ENCODE measurements at places on chromosomes 5 and 9. TPM values are rescaled to one million over a fixed set of nuclear protein-coding genes. Genes with fewer than 3 reads are reported as not detected.
A peak's percentile ranks its signal among the peaks of the same experiment; 100 is the strongest.

- H3K36me3 ChIP-seq = no peaks in the 10 kb centered on the region
- peaks cover 67% of the 10 kb centered on the region for H3K4me1 ChIP-seq
- no peak overlapping the region for H3K27ac ChIP-seq
- peak overlapping the region; percentile 71 for H3K4me3 ChIP-seq
Observed at GRCh38 chr9:95507464-95508241, 9.1 kb downstream of the PTCH1 start.

DNA sequence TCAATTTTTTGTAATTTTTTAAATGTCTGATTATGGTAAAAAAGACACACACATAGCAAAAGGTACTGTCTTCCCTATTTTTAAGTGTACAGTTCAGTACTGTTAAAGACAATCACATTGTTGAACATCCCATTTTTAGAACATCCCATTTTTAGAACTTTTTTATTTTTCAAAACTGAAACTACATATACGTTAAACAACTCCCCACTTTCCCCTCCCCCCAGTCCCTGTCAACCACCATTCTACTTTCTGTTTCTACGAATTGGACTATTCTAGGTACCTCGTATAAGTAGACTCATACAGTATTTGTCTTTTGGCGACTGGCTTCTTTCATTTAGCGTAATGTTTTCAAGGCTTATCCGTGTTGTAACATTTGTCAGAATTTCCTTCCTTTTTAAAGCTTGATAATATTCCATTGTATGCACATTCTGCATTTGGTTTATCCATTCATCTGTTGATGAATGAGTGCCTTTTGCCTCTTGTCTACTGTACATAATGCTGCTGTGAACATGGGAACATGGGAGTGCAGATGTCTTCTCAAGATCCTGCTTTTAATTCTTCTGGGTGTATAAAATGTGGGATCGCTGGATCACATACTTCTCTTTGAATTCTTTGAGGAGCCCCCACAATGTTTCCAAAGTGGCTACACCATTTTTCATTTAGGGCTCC is 154.0 kb downstream of the PIK3R1 start:
- no peak overlapping the region for H3K4me3 ChIP-seq
- DNase-seq = no peak
- no peaks in the 10 kb centered on the region for H3K4me1 ChIP-seq
- H3K27ac ChIP-seq = no peak overlapping the region
- H3K27me3 ChIP-seq = no peaks in the 10 kb centered on the region

GRCh38 chr5:67047160-67047559 is 149.4 kb downstream of the CD180 start:
- no peak overlapping the region for H3K27ac ChIP-seq
- no peak for DNase-seq
- no peaks in the 10 kb centered on the region for H3K36me3 ChIP-seq
- peaks cover 21% of the 10 kb centered on the region for H3K4me1 ChIP-seq
- H3K27me3 ChIP-seq = no peaks in the 10 kb centered on the region

DNA sequence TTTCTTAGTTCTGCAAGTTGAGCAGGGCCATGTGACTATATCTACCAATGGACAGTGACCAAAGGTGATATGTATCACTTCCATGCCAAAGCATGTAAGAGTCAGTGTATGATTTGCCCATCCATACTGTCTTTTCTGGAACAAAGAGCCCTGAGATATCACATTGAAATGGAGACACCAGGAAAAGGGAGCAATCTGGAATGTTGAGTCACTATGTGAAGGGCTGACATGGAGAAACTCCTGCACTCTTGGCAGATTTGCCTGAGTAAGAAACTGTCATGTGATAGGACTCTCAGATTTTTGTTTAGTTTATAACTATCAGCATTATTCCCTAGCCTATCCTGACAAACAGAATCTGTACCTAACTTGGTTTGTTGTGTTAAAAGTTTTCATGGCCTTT is 29.8 kb upstream of the TMEM161B start:
- DNase-seq = no peak
- H3K27me3 ChIP-seq = no peaks in the 10 kb centered on the region
- H3K27ac ChIP-seq = no peak overlapping the region
- no peaks in the 10 kb centered on the region for H3K4me1 ChIP-seq

DNA sequence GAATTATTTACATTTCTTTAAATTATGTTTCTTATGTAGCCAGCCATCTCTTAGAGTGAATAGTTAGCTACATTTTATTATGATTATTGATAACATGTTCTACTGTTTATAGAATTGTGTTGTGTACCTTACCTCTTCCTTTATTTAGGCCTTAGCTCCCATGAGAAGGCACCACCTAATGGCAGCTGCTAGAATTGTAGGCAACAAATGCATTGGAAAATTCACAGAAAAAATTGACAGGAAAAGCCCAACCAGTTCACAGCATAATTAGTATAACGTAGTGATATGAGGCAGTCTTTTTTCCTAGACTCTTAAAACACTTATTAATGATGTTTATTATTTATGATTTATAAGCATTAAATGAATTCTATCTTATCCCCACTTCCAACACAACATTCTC is 175.8 kb downstream of the WDR70 start:
- H3K27me3 ChIP-seq = no peaks in the 10 kb centered on the region
- H3K27ac ChIP-seq = no peak overlapping the region
- no peaks in the 10 kb centered on the region for H3K4me1 ChIP-seq
- no peaks in the 10 kb centered on the region for H3K36me3 ChIP-seq
- H3K4me3 ChIP-seq = no peak overlapping the region

DNA sequence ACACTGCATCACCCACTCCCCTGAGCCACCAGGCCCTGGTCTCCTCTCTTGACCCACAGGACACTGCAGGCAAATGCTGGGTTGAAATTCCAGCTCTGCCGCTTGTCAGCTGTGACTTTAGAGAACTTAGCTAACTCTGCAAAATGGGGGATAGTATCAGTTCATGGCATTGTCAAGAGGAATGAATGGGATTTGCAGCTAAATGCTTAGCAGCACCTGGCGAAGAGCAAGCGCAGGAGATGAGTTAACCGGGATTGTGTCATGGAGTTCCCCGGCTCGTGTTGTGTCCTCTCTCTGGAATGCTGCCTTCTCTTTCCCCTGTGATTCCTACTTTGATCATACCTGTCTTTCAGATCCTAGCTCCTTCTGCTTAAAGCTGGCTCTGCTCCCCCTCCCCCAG is 67.1 kb downstream of the DAB2IP start:
- no peak overlapping the region for H3K27ac ChIP-seq
- no peak overlapping the region for H3K4me3 ChIP-seq
- H3K4me1 ChIP-seq = peaks cover 6% of the 10 kb centered on the region

DNA sequence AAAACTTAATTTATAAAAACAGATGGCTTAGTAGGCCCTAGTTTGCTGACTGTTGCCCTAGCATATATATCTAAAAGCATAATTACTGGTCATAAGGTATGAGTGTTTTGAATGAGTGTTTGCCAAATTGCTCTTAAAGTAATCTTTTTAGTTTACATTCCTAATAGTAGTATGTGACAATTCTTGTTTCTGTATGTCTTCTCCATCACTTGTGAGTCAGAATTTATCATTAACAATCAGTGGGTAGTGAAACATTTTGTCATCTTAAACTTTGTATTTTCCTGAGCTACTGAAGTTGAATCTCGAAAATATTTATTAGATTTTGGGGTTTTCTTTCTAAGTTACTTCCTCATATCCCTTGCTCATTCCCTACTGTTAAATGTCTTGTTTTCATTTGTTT is 49.6 kb downstream of the APC start:
- H3K4me1 ChIP-seq = peaks cover 3% of the 10 kb centered on the region
- no peak for DNase-seq
- no peaks in the 10 kb centered on the region for H3K27me3 ChIP-seq
- no peak overlapping the region for H3K27ac ChIP-seq

- no peaks in the 10 kb centered on the region for H3K36me3 ChIP-seq
- no peak overlapping the region for H3K27ac ChIP-seq
- no peak overlapping the region for H3K4me3 ChIP-seq
- H3K27me3 ChIP-seq = peaks cover 4% of the 10 kb centered on the region
- DNase-seq = no peak
Observed at GRCh38 chr5:142777099-142777498, 6.9 kb downstream of the ARHGAP26 start.

DNA sequence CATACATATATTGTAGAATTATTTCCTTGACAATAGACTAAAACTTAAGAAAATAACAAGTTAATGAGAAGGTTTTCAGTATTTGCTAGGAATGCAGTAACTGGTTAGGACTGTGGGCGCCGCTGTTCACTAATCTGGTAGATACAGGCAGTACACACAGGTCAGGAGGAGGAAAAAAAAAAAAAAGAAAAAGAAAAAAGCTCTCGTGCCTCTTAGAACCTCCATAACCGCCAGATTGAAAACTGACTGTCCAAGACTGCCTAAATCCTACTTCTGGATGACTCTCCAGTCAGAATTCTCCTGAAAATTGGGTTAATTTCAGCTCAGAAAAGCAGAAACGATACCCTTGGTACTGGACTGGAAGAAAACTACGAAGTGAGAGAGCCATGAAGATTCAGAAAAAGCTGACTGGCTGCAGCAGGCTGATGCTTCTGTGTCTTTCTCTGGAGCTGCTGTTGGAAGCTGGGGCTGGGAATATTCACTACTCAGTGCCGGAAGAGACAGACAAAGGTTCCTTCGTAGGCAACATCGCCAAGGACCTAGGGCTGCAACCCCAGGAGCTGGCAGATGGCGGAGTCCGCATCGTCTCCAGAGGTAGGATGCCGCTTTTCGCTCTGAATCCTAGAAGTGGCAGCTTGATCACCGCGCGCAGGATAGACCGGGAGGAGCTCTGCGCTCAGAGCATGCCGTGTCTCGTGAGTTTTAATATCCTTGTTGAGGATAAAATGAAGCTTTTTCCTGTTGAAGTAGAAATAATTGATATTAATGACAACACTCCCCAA is at the start of gene PCDHGA1:
TSS of gene PCDHGA1 (plus strand) at position 216 of the 782 bp plus-strand sequence.
- peak; percentile 89 for DNase-seq
- H3K27me3 ChIP-seq = no peaks in the 10 kb centered on the region
- no peaks in the 10 kb centered on the region for H3K36me3 ChIP-seq
- peaks cover 28% of the 10 kb centered on the region for H3K4me1 ChIP-seq

- no peak overlapping the region for H3K4me3 ChIP-seq
- DNase-seq = no peak
- no peaks in the 10 kb centered on the region for H3K4me1 ChIP-seq
- no peaks in the 10 kb centered on the region for H3K36me3 ChIP-seq
Observed at GRCh38 chr5:73823508-73823925, 197.5 kb downstream of the ARHGEF28 start.

DNA sequence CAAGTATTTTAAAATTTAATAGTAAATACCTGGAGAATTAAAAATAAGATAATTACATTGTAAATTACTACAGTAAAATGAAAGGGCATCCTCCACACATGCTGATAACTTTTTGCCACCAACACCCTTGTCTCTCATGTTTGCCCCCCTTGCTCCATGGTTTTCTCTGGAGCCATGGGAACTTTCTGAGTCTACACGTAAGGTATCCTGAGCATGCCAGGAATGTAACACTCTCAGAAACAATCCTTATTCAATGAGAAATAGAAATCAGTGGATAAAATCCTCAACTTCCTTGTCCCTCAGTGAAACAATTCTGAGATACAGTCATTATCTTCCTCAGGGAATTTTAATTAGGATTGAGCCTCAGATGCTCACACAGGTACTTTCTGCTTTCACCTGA is 108.9 kb downstream of the IZUMO3 start:
- H3K27ac ChIP-seq = no peak overlapping the region
- H3K4me1 ChIP-seq = no peaks in the 10 kb centered on the region
- no peak for DNase-seq
- H3K4me3 ChIP-seq = no peak overlapping the region
- H3K36me3 ChIP-seq = no peaks in the 10 kb centered on the region
- H3K27me3 ChIP-seq = no peaks in the 10 kb centered on the region

PCA3 gene
- total RNA-seq = 0.19 TPM

NACC2 gene
- not detected for total RNA-seq

HTR4 gene
- not detected for total RNA-seq

ZNF169 gene
- 15.5 TPM for total RNA-seq

HSDL2 gene
- total RNA-seq = 18.4 TPM

DBH gene
- total RNA-seq = not detected

EIF4E1B gene
- not detected for total RNA-seq

ANKRD31 gene
- 0.22 TPM for total RNA-seq
